GM03348 (cell line): ENCODE measurements at places on chromosomes 4 and X.

DNA sequence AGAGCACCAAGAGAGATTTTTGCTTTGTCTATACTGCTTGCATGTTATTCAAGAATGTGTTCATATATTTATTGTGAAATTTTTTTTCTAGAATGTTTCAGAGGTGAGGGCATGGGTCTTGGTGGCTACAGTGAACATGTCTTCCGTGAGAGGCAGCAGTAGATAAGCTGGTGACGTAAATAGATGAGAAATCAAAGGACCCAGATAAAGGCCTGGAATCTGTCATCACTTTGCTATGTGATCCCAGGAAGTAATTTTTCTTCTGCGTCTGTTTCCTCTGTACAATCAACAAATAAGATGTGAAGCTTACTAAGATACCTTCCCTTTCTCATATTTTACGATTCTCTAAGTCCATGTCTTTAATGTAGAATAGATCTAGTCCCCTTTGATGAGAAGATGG lies 129.1 kb downstream of the COL4A6 start:
- no peak for DNase-seq

GRCh38 chrX:118976599-118977340 lies 2.4 kb downstream of the LONRF3 start:
- DNase-seq: peak; percentile 29

GRCh38 chrX:76850851-76851250 lies 423.3 kb downstream of the MAGEE1 start:
- DNase-seq: no peak

DNA sequence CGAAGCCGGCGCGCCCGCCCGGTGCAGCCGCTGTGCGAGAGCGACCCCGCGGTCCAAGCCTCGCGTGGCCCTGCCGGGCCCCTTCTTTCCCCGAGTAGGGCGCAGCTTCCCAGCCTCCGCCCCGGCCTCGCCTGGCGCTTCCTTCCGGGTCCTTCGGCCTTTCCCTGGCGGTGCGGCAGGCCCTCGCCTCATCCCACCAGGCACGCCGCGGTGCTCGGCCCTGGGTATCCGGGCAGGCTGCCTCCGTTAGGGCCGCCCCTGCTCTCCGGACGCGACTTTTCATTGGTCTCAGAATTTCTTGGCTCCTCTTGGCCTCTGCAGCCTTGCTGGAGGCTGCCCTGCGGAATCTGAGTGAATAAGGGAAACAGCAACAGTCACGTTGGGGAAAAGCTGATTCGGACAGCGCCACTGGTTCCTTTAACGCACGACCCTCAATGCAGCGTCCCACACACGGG lies 429 bp downstream of the UVSSA start:
- peak; percentile 94 for DNase-seq

GRCh38 chr4:87204559-87204958 lies 15.9 kb downstream of the KLHL8 start:
- DNase-seq: no peak

- DNase-seq: no peak
Measured at GRCh38 chrX:120753413-120754251, 122.0 kb downstream of the CT47B1 start.

DNA sequence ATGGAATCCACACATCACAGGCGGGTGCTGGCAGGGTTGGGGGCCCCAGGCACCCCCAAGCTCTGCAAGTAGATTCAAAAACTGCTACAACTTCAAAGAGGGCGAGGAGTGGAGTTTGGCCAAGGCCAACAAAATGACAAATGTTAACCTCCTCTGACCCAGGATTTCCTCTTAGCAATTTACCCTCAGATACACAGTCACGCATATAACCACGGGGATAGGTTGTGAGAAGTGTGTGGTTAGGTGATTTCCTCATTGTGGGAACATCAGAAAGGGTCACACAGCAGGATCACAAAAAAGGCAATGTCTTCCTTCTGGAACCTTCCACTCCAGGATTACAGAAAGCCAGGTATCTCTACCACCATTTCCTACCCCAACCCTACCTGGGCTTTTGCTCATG lies 62.4 kb downstream of the C4orf50 start:
- DNase-seq: no peak

DNA sequence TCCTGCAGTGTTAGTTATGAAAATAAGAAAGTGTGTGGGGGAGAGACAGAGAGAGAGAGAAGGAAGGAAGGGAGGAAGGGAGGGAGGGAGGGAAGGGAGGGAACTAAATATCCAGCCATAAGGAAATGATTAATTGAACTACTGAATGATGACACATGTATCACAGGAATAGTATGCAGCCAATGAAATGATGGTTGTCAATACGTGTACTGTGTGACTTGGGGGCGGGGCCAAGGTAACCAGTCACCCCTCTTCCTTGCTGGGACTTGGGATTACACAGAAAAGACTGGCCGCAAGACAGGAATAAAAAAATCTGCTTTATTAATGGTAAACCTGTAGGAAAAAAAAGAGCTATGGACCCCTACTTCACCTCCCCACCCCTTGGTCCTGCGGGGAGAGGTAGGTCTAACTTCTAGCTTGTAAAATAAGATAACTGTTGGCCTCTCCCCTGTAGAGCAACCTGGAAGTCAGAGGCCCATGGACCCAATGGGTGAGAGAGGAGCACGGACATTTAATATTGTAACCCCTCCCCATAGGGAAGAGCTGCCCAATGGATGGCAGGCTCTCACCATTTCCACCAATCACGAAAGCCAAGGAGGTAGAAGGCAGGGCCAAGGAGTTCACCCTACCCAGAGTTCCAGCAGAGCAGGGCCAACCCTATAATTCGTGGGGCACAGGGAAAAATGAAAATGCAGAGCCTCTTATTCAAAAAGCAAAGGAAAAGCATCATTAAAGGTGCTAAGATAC lies 7.4 kb downstream of the PPP2R2C start:
- DNase-seq: no peak

DNA sequence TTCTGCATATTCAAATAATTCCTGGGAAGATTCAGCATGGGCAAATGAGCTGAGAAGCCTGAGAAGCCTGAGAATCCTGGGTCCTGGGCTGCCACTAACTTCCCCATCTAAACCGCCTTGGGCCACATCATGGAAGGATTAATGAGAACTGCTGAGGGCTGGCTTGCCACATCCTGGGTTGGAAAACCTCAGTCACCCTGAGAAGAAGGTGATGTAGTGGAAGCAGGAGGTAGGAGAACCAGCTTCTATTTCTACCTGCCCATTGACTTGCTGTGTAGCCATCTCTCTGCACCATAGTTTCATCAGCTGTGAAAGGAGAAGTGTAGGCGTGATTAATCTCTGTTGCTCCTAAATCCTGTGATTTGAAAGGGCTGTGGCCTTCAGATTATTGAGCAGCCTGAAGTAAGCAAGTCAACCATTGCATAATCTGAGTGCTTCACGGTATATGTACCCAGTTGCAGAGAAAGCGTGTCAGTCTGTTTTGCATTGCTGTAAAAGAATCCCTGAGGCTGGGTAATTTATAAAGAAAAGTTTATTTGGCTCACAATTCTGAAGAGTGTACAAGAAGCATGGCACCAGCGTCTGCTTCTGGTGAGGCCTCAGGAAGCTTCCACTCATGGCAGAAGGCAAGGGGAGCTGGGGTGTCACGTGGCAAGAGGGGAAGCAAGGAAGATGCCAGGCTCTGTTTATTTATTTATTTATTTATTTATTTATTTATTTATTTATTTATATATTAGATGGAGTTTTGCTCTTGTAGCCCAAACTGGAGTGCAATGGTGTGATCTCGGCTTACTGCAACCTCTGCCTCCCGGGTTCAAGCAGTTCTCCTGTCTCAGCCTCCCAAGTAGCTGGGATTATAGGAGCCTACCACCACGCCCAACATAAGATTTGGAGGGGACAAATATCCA lies 140.9 kb upstream of the ATP6AP2 start:
- no peak for DNase-seq

DNA sequence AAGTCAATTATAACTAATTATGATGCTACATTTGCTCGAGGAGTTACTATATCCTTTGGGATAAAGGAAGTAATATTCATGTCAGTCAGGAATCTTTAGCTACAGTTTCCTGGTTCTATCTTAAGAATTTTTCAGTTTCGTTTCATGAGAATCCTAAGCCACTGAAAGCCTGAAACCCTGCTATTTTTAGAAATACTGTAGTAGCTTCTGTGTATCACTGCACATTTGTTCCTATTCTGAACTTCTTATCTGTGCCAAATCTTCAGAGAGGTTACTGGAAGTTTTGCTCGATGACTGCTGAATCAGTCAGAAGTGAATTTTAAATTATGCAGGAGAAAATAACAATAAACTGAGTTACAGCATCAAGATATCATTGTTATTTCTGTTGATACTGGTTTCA lies 249.2 kb downstream of the TENM3 start:
- peak; percentile 56 for DNase-seq

- no peak for DNase-seq
Measured at GRCh38 chr4:154472858-154473257, 18.7 kb downstream of the DCHS2 start.

GRCh38 chr4:101621120-101621519 lies 169.4 kb upstream of the BANK1 start:
- peak; percentile 82 for DNase-seq

DNA sequence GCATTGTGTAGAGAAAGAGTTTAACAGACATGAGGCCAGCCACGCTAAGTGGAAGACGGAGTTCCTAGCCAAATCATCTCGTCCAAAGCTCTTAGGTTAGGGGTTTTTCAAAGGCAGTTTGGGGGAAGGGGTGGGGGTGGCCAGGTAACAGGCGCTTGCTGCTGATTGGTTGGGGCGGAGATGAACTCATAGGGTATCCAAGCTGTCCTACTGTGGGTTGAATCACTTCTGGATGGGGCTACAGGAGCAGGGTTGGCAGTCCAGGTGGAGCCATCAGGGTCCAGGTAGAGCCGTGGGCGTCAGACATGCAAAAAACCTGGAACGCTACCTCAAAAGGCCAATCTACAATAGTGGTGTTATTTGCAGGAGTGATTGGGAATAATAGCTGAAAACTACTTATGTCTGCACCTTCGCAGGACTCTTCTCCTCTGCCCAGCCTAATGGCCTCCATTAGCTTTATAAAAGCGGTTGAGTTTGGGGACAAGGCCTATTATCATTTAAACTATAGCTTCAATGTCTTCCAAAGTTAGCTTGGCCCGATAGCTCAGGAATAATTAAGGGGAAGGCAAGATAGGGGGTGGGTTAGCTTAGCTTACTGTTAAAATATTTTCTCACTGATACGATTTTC lies 579.6 kb downstream of the NLGN4X start:
- DNase-seq: no peak

GRCh38 chr4:78247536-78248285 lies 190.6 kb downstream of the FRAS1 start:
- DNase-seq: no peak

- no peak for DNase-seq
Measured at GRCh38 chr4:127055357-127055756, 577.4 kb upstream of the INTU start.

- DNase-seq: no peak
Measured at GRCh38 chrX:99901091-99901490, 509.0 kb downstream of the PCDH19 start.

- DNase-seq: peak; percentile 9
Measured at GRCh38 chr4:64713256-64713840, 304.1 kb upstream of the TECRL start.

DNA sequence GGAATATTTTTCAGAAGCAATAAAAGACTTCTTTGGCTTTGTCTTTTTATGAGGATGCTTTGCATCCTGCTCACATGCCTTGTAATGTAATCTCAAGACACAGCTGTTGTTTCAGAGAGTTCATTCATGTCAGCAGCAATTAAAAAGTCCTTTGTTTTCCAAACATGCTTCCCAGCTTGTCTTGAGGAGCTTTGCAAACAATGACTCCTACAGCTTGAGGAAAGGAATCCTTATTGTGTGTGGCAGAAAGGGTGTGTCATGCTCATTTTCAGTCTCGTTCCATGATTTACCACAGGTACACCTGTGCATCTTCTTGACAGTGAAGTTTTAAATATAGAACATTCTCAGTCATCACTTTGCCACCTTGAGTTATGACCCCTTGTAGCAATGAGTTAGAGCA lies 139.2 kb upstream of the AADAT start:
- no peak for DNase-seq

DNA sequence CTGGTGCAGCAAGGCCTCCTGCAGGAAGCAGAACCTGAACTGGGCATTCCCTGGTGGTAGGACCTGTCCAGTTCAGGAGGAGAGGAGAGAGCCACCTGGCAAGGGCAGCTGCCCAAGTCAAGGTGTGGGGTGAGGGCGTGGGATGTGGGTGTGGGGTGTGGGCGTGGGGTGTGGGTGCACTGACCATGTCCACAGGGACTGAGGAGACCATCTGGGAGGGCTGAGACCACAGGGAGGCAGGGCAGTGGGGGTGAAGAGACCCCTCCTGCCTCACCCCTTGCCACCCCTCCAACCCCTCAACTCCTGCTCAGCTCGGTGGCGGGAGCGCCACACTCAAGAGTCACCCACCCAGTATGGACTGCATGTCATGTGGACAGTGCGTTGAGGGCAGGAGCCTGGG lies 117.9 kb downstream of the CPZ start:
- DNase-seq: no peak

DNA sequence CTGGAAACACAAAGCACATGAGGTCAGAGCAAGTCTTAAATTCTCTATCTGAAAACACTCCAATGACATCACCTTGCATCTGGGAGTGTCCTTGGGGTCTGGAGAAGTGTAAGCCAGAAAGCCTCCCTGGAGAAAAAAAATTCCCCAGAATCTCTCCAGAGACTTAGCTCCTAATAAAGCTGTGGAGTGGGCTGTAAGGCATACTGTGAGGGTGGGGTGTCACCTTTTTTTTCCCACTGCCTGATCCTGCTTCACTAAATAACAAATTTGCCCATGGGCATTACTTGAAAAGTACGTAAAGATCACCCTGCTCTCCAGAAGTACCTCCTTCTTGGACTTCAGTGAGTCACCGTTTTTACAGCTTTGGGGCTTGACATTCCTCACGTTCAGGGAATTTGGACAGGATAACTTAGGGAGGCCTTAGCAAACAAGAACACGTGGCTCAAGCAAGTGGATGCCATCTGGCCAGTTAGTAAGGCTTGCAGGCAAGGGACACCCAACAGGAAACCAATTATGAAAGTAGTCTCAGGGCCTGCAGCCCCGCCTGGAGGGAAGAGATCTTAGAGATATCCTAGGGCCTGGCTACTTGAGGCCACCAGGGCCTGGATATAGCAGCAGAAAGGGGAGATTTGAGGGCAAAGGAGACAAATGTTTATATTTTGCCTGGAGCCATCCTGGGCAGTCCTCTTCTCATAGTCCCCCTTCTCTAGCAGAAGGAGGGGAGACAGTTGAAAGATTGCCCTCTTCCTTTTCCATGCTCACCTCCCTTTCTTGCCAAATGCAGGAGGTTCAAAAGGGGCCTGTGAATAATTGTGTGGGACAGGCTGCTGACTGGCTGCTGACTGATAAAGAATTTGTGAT lies 60.1 kb upstream of the PLAC1 start:
- DNase-seq: peak; percentile 78

GRCh38 chrX:40093586-40093985 lies 4.2 kb downstream of the BCOR start:
- no peak for DNase-seq
